ENCODE measurements at places on chromosomes 2 and 18.

DNA sequence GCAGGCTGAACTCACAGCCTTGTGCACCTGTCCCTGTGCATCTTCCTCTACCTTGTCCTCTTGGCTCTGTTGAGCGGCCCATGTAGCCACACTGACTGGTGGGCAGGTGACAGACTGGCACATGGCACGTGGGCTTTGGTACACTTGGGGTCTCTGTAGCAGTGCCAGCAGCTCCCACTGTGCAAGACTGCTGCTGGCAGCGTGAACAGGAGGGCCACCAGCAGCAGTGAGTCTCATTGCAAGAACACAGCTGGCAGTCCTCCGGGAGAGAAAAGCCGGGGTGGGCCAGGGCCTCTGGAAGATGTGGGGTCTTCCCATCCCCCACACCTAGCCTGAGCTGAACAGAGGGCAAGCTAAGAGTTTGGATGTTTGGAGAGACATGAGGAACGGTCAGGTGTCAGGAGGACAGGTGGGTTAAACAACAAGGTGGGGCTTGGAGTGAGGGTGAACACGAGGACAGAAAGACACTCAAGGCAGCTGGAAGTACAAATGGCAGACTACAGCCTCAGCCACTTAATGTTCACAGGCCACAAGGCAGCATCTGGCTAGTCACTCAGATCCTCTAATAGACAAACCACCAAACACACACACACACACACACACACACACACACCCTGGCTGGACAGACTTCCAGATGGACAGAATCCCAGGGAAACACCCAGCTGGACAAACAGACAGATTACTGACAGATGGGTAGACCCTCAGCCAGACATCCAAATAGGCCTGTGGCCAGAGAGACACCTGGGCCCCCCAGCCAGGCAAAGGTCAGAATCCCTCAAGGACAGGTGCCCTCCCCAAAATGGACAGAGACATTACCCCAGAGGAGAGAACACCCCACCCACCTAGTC lies 2.3 kb upstream of the PTPN18 start:
- no peak for DNase-seq

DNA sequence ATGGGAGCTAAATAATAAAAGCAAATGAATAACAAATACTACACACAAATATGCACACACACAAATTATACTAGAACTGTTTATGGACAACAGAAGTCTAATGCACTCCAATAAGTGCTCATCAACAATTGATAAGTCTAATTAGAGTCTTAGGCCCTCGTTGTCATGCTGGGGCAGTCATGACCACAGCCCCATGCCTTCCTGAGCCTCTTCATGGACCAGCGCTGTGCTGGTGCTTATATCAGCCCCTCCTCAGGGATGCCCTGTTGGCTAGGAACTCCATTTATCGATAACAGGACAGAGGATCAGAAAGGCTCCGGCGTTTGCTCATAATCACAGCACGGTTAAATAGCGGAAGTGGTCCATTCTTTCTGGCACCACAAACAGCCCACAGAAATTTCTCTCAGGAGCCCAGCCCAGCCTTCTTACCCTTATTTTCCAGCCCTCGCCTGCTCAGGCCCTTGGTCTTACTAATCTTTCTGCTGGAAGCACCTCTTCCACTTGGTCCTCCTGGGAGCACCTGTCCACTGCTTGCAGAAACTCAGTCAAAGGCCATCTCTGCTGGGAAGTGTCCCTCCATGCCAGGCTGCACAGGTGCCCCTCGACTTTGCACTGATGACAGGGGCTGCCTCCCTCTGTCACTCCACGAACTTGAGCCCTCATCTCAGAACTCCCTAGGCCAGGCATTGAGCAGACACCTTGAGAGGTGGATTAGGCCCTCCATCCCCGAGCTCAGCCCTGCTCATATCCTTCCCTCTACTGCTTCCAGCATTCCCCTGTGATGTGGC lies 500.2 kb upstream of the HS6ST1 start:
- no peak for DNase-seq

- DNase-seq, result no peak
These were observed 103.6 kb upstream of the CELF4 start for GRCh38 chr18:37668971-37669747.

GRCh38 chr2:30915486-30915885 lies 108.2 kb upstream of the CAPN13 start:
- DNase-seq, result no peak

GRCh38 chr2:235168174-235168979 lies 216.6 kb downstream of the SH3BP4 start:
- DNase-seq, result no peak

- DNase-seq, result no peak
These were observed 13.2 kb downstream of the PRELID3A start for GRCh38 chr18:12420821-12421421.

- no peak for DNase-seq
These were observed 48.5 kb upstream of the THOC1 start for GRCh38 chr18:316393-316792.

DNA sequence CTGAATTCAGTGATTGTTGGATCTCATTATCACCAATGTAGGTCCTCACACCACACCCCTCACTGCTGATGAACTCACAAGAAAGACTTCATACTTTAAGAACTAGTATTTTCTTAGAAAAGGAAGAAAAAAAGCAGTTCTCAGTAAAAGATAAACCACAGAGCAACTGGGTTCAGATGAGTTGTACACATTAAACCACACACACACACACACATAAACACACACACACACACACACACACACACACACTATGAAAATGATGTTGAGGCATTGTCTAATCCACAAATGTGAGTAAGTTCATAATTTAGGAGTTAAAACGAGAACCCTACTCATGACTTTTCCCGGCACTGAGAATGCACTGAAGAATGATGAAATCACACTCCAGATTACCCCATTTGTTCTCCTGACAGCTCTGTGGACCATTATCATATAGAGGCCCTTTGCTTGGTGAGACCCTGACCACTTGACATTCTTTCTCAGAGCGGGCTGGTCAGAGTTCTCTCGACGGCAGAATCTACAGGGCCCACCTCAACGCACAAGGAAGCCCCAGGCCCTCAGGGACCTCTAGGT lies 106.2 kb downstream of the BCL2 start:
- no peak for DNase-seq

DNA sequence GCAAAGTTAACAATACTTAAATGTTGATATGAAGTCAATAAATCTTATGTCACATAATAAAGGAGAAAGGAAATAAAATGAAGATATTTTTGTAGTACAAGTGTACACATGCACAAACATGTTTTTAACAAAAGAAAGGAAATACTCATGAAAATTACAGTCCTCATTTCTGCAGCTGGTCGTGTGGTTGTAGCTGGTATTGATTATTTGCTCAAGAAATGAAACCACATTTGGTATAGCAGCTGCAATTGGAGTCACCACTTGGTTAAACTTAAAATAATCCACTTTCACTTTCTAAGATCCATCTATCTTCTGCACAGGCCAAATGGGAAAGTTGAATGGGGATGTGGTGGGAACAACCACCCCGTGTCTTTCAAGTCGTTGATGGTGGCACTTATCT lies 580.5 kb upstream of the NRXN1 start:
- no peak for DNase-seq

GRCh38 chr2:68721482-68722101 lies 13.0 kb upstream of the ARHGAP25 start:
- DNase-seq, result no peak

GRCh38 chr2:107584577-107584976 lies 242.1 kb upstream of the RGPD4 start:
- no peak for DNase-seq

DNA sequence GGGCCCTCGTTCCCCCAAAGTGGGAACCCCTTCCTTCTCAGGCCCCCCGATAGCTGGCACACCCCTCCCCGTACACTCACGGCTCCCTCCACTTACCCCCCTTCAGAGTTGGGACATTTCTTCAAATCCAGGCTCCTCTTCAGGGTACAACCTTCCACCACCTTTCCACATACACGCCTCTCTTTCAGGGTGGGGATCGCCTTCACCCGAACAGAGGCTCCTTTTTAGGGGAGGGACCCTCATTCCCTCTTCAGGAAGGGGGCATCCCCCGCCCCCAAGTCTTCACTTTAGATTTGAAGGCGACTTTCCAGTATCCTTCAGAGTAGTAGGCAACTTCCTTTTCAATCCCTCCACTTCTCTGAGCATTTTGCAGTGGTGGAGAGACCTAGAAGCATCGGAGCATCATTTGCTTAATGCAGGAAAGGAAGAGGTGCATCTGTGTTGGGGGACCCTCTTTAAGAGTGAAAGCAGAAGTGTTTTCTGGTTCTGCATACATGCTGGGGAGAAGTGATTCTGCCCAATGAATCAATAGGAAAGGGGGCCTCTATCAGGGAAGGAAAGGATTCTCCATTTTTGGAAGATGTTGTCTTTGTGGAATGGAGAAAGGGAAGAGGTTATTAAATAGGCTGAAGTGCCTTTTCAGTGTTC lies 845 bp downstream of the EML4 start:
- DNase-seq, result no peak

- no peak for DNase-seq
These were observed 9.5 kb downstream of the MAPRE2 start for GRCh38 chr18:35050705-35051195.

DNA sequence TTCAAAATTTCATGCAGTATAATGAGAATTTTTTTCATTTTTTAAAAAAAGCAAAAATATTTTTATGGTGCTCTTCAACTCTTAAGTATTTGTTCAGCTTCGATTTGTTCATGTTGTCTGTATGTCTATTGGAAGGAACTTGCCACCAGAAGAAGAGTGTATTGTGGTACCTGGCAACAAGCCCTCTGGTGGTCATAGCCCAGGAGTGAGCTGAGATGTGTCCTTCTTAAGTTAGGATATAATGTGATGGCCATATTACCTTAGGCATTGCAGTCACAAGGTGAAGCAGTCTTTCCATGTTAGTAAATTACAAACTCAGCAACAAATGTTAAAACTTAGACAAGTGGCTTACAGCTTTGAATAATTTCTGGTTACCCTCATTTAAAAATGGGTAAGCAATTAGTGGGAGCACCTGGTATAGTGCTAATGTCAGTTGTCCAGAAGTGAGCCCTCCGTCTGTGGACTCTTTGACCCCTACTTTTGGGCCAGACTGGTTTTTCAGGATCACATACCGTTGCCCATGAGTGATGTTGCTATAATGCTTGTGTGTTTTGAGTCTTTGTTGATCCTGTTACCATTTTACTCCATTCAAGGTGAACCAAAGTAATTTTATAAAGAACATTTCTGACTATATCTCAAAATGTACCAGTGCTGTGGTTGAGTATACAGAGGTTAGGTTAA lies 57.4 kb downstream of the MYO1B start:
- DNase-seq, result no peak

DNA sequence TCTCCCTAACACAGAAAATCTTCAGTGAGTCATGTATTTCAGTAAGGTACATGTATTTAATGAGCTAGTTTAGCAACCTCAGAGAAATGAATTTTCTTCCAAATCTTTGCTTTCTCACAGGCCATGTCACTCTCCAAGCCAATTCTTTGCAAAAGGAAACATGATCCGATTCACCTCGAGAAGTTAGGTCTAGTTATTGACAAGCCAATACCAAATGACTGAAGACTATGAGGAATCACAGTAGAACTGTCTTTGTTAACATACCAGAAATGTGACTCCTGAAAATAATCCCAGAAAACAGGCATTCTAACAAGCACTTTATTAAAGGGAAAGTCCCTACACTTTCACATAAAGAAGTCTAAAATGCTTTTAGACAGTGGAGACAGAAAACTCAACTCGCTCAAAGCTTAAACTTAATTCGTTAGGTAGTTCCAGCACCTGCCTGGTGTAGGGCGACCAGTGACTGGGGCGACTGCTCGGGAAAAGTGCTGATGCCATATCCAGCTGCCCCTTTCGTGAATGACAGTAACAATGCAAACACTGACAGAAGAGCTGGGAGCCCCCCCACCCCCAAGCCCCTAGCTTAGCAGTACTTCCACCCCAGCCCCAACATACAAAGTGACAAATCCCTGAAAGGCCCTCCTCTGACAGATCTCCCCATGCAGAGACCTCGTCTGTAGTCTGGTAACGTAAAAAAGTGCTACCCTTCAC lies 1.8 kb downstream of the MEMO1 start:
- no peak for DNase-seq

DNA sequence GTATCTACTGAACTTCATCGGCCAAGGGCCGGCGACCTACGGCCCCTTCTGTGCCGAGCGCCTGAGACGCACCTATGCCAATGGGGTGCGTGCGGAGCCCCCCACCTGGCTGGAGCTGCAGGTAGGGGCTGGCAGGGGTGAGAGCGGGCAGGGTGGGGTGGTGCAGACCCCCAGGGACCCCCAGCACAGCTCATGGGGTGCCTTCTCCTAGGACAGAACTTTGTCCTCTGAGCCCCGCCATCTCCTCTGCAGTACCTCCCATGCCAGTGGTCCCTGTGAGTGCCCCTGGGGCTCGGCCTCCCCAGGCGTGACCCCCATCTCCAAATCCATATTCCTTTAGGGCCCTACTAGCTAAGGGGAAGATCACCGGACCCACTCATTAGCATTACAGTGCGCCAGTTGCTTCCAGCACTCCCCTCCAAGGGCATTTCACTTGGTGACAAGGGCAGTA lies 23.9 kb upstream of the GPR17 start:
- no peak for DNase-seq

GRCh38 chr2:141105763-141106162 lies 1025.1 kb downstream of the LRP1B start:
- DNase-seq, result no peak

GRCh38 chr2:134628453-134628852 lies 90.3 kb downstream of the TMEM163 start:
- no peak for DNase-seq

DNA sequence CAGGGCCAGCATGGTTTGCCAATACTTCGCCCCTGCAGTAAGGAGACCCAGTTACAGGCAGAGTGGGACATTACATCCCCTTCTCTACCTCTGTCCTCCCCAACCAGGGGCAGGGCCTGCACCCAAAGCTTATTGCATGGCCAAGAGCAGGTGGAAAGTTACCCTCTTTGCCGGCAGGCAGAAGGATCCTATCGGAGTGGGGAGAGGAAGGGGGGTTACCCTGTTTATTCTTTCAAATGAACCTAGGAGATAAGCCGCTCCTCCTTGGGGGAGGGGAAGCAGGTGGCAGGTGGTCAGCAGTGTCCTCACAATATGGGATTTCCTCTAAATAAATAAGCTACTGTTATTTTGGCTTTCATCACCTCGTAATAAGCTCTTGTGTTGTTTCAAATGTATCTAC lies 53.9 kb downstream of the SPATS2L start:
- no peak for DNase-seq

- no peak for DNase-seq
These were observed 80.3 kb downstream of the SPRED2 start for GRCh38 chr2:65351948-65352595.

DNA sequence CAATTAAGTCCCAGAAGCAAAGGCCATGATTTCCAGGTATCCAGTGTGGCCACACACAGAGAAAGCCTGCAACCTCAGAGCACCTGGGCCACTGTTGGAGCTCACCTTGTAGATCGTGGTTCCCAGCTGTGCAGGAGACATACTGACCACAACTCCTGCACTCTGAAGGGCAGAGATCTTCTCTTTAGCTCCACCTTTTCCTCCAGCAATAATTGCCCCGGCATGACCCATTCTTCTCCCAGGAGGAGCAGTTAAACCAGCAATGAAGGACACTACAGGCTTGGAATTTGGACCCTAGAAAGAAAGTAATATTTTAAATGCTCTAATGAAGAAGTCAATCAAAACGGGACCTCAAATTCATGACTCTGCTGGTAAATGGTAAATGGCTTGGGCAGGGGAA lies 33.8 kb downstream of the SUCLG1 start:
- DNase-seq, result no peak
